Activated T-helper 17 cell treated with anti-CD3 and anti-CD28 coated beads, Interleukin-2, amount 50 U/mL, for 72 hours (primary cell): ENCODE measurements at places on chromosomes 2 and 18. TPM values are rescaled to one million over a fixed set of nuclear protein-coding genes. Genes with fewer than 3 reads are reported as not detected.

DNA sequence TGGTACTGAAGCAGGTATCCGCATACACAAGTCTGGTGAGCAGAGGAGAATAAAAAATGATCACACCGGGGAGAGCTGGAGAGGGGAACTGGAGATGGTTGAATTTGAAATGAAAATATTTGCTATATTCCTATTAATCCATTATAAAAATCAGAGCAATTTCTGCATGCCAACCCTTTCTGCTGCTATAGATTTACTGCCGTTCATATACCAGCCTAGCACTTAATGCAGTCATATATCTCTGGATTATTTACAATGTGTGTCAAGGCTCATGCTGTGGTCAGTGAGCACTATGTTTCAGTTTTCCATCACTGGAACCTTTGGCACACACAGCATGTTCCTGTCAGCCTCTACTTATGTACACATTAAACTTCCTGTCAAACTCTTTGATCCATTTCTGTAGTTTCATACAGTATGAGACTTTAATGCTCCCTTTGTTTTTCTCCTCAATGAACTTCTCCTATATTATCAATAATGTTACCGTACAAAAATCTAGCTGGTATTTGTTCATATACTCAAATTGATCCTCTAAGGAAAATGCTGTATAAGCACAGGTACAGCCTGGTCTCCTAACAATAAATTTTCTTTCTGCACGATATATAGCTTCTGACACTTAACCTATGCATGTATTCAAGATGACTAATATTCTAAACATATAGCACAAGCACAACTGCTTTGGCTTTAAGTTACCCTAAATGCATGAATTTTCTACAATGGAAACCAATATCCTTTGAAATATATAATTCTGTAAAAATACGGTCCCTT, 36.7 kb downstream of the FANCL start:
- H3K4me1 ChIP-seq: no peaks in the 10 kb centered on the region
- H3K36me3 ChIP-seq: peaks cover 8% of the 10 kb centered on the region
- no peak overlapping the region for H3K27ac ChIP-seq
- no peak for ATAC-seq
- no peaks in the 10 kb centered on the region for H3K27me3 ChIP-seq

The CNGA3 gene
- total RNA-seq: not detected

DNA sequence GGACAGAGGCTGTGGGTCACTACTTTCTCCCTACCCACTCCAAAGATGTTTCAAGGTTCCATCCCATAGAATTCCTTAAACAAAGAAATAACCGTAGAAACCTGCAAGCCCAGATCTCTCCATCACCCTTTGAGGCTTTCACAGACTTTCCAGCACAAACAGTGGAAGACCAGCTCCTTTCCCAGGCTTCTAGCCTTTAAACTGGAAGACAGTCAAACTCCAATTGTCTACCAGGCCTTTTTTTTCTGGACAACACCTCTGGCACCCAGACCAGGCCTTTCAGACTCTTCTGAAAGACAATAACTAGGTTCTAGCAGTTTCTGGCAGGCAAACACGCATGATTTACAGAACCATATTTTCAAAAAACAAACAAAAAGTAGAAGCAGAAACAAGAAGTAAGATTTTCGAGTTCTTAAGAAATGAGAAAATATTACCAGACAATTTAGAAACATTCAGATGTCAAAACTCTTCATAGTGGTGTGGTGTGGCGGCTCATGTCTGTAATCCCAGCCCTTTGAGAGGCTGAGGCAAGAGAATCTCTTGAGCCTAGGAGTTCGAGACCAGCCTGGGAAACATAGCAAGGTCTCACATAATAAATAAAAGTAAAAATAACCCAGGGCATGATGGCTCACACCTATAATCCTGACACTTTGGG, 106.8 kb upstream of the MSH2 start:
- ATAC-seq: no peak
- no peak overlapping the region for H3K27ac ChIP-seq
- H3K36me3 ChIP-seq: no peaks in the 10 kb centered on the region
- no peaks in the 10 kb centered on the region for H3K4me1 ChIP-seq
- no peak overlapping the region for H3K4me3 ChIP-seq

GRCh38 chr2:240689975-240690374, 1.7 kb upstream of the AQP12A start:
- no peak for ATAC-seq
- no peak overlapping the region for H3K27ac ChIP-seq
- H3K27me3 ChIP-seq: no peaks in the 10 kb centered on the region
- H3K4me1 ChIP-seq: no peaks in the 10 kb centered on the region
- H3K4me3 ChIP-seq: no peak overlapping the region

DNA sequence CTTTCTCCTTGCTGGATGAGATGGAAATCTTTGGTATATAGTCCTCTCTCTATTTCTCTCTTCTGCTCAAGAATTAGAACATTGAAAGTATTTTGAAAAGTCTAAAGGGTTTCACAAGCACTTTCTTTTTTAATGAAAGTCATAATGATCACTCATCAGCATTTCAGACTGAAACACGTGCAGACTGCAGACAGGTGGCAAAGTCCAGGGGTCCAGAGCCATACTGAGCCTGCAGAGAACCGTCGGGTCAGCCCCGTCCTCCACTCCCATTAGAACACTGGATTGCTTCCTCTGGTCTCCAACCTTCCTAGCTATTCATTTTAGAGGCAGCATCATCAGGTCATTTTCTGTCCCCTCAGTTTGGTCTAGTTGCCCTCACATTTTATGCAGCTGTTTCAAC, 3.1 kb downstream of the TMEM247 start:
- H3K4me3 ChIP-seq: no peak overlapping the region
- H3K4me1 ChIP-seq: no peaks in the 10 kb centered on the region
- ATAC-seq: no peak
- H3K36me3 ChIP-seq: no peaks in the 10 kb centered on the region
- H3K27ac ChIP-seq: no peak overlapping the region
- peaks cover 8% of the 10 kb centered on the region for H3K27me3 ChIP-seq

The NEURL3 gene
- total RNA-seq: 0.91 TPM

DNA sequence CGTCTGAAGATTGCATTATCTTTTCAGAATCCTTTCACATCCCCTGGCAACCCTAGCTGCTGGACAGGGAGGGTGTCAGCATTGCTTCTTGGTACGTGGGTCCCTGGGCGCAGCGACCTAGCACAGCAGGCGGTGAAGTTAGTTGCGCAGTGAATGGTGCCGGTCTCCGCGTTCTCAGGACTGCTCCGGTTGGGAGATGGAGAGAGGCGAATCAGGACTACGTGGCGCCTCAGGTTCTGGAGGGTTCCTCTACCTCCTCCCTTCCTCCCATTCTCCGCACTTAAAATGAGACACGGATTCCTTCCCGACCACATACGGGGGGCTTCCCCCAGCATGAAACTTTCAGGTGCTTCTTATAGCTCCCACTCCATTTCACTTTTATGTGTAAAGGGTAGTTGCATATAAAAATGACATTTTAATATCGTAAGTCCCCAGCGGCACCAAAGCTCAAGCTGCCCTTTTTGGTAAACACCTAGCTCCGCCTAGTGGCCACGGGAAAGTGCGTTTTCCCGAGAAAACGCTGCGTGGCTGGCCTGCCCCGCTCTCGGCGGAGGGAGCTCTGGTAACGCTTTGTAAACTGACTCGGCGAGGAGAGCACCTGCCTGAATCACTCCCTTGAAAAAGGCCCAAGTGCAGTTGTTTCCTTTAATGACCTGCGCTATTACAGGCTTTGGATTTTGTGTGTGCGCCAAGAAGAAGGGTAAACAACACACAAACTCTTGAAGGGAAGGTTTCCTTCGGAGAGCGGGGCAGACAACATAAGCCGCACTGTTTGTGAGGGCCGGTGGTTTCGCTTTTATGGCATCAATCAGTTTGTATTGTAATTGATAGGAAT, 32.9 kb upstream of the INHBB start:
- H3K4me3 ChIP-seq: peak overlapping the region; percentile 71
- no peaks in the 10 kb centered on the region for H3K36me3 ChIP-seq
- no peaks in the 10 kb centered on the region for H3K4me1 ChIP-seq
- ATAC-seq: peak; percentile 80
- H3K27ac ChIP-seq: peak overlapping the region; percentile 75

GRCh38 chr2:190575263-190575662, 40.7 kb upstream of the NEMP2 start:
- no peaks in the 10 kb centered on the region for H3K36me3 ChIP-seq
- H3K27me3 ChIP-seq: no peaks in the 10 kb centered on the region
- peak overlapping the region; percentile 44 for H3K27ac ChIP-seq
- no peak for ATAC-seq
